ENCODE measurements at places on chromosomes 2 and 18.

DNA sequence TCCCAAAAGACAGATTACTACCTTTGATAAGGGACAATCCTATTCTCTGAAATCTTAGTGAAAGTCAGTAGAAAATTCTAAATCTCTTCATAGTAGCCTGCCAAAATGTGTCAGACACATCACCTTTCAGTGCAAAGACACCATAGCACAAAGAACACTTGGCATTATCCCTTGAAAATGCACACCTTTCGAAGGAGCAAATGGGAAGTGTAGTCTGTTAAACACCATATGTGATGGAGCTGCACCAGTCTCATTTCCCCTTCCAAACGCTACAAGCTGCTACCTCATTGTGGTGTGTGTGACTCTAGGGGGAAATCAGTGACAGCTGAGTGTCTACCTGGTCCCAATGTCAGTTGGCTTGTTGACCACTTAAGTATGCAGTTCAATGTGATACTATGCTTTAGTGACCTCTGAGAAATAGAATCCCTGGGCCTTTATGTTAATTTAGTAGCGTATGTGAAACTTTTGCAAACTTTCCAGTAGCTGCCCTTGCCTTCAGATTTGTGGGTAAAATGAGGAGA lies 551.7 kb downstream of the ARHGAP15 start:
- no peak for DNase-seq

DNA sequence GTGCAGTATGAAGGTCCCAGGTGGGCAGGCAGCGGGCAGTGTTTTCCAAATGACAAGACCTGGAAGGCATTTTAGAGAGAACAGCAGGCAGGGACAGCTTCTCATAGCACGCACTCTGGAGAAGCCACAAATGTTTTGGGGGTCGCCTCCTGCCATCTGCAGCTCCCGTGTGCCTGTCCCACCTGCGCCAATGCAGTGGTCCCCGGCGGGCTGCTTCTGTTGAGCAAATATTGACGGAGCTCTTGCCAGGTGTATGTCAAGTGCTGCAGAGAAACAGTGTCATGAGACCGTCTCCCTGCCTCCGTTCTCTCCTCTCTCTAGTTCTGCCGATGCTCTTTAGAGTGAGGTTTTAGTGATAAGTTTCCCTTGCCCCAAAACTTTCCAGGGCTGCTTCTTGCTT lies 174.8 kb downstream of the LDLRAD4 start:
- no peak for DNase-seq

DNA sequence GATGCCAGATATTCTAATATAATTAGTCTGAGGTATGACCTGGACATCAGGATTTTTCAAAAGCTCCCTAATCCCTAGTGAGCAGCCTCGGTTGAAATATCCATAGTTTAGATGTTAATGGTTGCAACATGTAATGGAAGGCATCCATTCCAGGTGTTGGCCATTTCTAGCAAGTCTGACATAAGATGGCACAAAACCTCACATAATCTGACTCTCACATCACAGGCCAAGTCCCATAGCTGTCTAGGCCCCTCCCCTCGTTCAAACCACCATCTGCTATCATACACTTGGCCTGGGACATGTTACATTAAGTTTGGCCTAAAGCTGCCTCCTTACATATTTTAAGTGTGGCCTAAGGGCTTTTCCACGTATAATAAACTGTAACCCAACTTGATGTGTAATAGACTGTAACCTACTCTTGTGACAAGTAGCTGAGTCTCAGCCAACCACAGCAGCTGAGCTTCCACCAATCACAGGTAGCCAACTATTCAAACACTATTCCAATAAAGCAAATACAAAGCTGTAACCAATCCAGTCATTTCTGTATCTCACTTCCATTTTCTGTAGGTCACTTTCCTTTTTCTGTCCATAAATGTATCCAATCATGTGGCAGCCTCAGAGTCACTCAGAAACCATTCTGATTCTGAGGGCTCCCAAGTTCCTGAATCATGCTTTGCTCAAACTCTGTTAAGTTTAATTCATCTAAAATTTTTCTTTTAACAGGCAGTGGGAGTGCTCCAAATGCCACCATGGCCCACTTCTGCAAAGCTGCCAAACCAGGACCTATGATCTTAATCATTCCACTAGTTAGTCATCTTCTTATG lies 59.4 kb downstream of the ADD2 start:
- DNase-seq = no peak

- DNase-seq = peak; percentile 16
Observed at GRCh38 chr2:58131191-58132011, 84.8 kb downstream of the VRK2 start.

GRCh38 chr2:46561731-46562450 lies 82.5 kb downstream of the TMEM247 start:
- no peak for DNase-seq

- DNase-seq = no peak
Observed at GRCh38 chr2:201233192-201233811, 27.0 kb upstream of the CASP8 start.

DNA sequence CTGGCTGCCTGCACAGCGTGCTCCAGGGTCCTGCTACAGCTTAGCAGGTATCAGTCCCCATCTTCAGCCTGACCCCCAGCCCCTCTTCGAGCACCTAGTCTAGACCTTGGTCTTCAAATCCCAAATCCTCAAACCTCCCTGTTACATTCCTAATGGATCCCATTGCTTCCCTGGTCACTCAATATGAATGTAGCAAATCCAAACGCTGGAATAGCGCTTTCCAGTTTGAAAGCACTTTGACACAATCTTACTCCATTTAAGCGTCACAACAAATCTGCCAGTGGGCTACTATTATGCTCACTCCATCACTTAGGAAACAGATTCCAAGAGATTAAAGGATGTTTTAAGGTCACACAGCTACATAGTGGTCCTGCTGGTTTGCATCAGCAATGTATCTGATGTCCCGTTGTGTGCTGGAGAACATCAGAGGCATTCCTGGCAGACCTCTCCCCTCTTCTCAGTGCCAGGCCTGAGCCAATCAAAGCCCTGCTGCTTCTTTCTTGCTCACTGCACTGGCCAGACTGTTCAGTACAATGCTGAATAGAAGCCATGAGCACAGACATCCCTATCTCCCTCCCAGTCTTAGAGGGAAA lies 11.1 kb upstream of the INO80C start:
- DNase-seq = no peak

DNA sequence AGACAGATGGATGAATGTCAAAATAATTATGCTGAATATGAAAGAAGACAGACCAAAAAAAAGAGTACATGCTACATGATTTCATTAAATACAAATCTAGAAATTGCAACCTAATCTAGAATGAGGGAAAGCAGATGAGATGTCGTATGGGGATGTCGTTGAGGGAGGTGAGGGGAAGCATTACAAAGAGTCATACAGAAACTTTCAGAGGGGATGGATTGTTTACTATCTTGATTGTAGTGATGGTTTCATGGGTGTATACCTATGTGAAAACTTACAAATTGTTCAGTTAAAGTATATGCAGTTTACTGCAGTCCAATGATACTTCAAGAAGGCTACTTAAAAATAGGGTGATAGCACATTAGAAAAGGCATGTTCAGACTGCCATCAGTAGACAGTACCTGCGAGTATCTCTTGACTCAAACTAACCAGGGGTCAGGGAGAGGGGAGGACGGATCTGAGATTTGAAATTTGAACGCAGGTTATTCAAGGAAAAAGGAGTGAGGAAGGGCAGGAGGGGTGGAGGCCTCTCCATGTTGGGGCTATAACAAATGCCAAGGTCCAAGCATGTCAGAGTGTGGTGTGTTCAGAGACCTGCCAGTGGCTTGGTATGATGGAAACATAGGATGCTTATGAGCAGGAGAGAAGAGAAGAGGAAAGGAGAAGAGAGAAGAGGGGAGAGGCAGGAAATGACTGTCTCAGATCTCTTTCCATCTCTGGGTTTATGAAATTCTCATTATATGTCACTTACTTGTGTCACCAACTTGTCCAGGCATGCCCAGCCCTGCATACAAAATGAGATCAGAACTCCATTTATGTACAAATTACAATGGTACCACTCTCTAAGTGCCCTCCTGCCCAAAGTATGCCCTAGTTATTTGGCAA lies 257.3 kb upstream of the CXCR4 start:
- DNase-seq = no peak

- DNase-seq = no peak
Observed at GRCh38 chr18:3478262-3478978, 28.4 kb downstream of the TGIF1 start.

- DNase-seq = no peak
Observed at GRCh38 chr18:62412231-62412979, 87.3 kb downstream of the TNFRSF11A start.

DNA sequence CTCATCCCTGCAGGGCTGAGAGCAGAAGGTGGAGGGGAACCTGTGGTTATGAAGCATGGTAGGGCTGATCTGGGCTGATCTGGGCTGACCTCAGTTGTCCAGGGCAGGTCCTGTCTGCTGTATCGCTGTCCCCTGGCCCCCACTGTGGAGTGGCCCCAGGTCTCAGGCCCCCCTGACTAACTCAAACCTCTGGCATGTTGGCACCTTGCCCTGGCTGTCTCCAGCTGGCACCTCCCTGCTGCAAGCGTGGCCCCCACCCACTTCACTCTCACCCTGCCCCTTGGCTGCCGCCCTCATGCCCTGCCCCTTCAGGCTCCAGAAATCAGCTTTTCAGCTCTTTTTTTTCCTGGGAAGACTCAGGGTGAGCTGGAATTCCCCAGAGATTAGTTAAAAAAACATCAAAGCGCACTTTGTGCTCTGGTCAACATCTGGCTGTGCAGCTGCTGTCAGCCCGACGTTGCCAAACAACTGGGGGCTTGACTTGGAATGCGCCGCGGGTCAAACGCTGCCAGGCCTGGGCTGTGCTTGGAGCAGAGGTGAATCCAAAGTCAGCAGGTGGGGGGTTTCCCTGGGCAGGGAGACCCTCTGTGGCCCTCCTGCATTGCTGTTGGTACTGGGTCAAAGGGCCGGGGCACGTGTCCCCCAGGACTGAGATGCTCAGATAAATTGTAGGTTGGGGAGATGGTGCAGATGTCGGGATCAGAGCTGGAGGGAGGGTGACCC lies 173.8 kb upstream of the HDAC4 start:
- DNase-seq = no peak

DNA sequence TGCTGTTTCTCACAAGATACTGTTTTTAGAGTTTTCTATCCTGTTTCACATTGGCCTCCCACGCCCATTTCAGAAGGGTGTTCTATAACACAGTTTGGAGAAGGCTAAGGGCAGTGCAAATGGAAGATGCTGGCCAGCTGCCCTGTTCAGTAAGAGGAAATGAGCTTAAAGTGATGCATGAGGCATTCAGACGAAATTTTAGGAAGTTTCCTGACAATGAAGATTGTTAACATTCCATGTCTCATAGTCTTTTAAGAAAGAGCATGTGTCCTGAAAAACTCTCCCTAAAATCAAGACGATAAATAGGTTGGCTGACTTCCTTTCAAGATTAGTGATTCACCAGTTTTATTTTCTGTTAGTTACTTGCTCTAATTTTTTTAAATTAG lies 484.2 kb upstream of the NRP2 start:
- DNase-seq = no peak

GRCh38 chr2:124248386-124248785 lies 223.3 kb downstream of the CNTNAP5 start:
- no peak for DNase-seq

GRCh38 chr18:76450452-76451395 lies 44.3 kb downstream of the ZNF516 start:
- peak; percentile 48 for DNase-seq
